Nephron progenitor cell (in vitro differentiated cells): ENCODE measurements at places on chromosomes 3 and 15.

DNA sequence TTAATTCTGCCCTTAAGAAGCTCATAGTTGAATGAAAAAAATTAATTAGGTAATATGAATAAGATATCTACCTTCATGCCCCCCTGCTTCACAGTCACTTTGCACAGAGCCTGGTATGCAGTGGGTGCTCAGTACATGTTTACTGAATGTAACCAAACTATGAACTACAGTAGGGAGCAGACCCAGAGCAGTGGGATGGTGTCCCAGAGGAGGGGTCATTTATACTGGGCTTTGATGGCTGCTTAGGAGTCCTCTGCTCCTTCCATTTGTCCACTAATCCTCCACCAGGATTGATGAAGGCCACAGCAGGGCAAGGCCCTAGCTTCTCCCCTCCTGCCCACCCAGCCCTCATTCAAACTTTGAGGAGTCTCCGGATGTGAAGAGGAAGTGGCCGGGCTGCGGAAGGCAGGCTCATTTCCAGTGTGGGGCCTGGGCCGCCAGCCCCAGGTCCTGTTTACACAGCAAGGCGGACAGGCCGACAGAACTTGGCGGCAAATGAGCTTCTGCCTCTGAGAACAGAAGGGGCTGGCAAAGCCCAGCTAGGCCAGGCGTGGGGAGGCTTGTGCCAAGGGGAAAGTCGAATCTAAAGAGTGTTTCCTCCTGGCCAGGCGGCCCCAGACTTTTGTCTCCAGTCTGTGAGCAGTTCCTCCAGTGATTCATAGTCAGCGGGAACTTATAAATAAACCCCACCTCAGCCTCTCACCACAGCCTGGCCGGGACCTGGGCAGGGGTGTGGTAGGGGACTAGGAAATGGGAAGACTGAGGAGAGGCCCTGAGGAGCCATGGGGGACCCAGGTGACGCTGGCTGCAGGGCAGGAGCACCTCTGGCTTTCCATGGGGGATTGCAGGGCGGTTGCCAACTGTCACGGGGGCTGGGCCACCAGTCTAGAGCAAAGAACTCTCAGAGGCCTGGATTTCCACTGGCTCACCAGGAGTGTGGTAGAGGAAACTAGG, 51.6 kb upstream of the LCTL start:
- no peak for DNase-seq

DNA sequence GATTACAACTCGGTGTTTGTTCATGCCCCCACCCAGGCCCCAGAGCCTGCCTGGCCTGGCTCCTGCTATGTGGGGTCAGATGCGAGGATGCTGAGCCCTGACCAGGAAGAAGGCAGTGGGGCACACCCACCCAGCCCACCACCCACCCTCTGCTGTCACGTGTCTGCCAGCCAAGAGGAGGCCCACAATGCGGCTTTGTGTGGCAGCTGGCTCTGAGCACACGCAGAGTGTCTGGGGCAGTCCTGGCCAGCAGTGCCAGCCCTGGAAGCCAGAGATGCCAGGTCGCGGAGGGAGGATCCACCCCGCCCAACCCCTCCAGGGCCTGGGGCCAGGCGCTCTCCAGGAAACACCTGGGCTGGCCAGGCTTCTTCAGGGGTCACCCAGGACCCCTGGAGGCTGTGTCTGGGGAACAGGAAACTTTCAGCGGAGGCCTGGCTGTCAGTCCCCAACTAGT, 26.4 kb upstream of the KLF13 start:
- DNase-seq, result no peak

DNA sequence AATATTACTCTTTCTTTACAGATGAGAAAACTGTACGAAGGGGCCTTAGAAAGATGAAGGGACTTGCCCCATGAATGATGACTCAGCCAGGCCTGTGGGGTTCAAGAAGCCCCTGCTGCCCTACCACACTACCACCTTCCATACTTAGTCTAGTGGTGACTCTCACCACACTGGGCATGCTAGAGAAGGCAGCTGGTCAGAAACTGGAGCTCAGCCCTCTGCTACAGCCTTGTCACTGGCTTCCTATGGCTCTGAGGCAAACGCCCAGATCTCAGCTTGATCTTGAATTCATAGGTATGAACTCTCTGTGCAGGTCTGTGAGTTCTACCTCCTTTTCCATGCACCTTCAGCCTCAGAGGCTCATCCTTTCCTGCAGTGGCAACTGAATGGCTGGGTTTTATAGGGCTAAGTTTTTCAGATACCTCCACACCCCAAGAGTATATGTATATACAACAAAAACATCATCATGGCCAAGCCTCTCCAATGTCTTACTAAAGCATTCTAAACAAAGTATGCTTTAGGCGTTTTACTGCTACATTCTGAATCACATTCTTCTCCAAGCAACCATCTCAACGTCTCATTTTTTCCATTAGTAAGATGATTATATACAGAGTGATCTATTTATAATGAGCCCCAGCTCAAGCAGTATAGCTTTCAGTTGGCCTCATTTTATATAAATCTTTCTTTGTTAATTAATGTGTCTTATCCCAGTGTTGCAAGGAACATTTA, 234.1 kb downstream of the GREM1 start:
- DNase-seq, result no peak

GRCh38 chr3:17656264-17656663, 86.2 kb downstream of the TBC1D5 start:
- no peak for DNase-seq

GRCh38 chr3:38707730-38708129, 58.2 kb upstream of the SCN5A start:
- DNase-seq, result no peak

DNA sequence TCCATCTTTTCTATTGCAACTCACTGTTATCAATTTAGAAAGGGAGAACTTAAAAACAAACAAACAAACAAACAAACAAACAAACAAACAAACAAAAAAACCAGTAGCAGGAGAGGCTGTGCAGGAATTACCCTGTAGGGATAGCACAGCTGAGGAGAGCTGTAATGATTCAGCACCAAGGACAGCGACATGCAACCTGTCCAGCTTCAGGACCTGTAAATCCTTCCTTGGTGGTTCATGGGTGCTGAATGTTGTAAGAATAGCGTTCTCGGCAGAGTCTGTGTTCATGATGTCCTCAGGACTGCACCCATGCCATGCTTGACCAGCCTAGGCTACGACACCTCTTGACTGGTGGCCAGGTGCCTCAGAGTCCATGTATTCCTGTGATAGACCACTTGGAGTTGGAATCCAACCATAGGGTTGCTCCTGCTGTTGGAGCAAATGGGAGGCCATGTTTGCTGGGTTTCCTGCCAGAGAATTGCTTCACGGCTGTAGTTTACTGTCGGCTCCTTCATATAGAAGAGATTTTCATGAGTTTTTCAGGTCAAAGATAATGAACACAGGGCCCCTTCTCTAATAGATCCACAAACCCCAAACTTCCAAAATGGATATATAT, 65.9 kb downstream of the CACNA2D3 start:
- DNase-seq, result peak; percentile 85

DNA sequence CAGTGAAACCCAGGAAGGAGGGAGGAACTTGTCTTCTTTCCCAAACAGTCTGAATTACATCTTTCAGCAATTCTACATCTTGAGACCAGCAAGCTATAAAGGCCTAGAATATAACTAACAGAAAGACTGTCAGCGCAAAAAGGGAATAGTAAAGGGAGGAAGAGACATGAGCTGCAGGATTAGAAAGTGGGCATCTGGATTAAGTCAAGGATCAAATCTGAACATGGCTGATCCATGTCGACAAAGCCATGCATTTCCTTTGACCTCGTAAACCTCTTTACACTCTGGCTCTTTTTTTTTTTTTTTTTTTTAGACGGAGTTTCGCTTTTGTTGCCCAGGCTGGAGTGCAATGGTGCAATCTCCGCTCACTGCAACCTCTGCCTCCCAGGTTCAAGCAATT, 35.4 kb upstream of the KCNMB3 start:
- DNase-seq, result no peak

DNA sequence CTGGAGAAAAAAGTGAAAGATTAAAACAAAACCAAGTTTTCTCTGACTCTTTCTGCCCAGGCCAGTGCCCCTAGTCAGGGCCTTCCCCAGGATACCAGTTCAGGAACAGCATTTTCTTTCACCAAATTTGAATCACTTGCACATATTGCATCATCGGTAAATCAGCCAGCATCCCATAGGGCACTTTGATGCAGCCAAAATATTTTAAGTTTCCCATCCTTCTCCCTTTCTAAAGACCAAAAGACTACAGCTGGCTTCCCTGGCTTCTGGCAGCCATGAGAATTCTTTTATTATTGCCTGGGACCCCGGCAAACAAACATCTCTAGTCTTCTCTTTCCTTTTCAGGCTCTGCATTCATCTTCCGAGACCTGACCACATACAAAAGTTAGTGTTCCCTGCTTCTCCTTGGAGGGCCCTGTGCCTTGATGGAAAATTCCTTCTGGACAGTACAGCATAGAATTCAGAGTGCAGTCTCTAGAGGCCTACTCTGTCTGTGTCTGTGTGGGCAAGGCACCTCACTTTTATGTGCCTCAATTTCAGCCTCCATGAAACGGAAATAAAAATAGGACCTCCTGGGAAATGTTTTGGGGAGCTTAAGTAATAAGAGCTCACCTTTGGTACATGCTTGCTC, 348.0 kb downstream of the VPS13C start:
- DNase-seq, result no peak
